ENCODE measurements at places on chromosomes 7 and 10. TPM values are rescaled to one million over a fixed set of nuclear protein-coding genes. Genes with fewer than 3 reads are reported as not detected.

The UPK3B gene
- 3.7 TPM for total RNA-seq

The ZEB1 gene
- total RNA-seq: 187 TPM

The TRIL gene
- 9.7 TPM for total RNA-seq

The CH25H gene
- 8.8 TPM for total RNA-seq

The TACR2 gene
- total RNA-seq: 0.53 TPM

The C10orf62 gene
- not detected for total RNA-seq

The HERPUD2 gene
- 33.8 TPM for total RNA-seq

The LRRD1 gene
- not detected for total RNA-seq

DNA sequence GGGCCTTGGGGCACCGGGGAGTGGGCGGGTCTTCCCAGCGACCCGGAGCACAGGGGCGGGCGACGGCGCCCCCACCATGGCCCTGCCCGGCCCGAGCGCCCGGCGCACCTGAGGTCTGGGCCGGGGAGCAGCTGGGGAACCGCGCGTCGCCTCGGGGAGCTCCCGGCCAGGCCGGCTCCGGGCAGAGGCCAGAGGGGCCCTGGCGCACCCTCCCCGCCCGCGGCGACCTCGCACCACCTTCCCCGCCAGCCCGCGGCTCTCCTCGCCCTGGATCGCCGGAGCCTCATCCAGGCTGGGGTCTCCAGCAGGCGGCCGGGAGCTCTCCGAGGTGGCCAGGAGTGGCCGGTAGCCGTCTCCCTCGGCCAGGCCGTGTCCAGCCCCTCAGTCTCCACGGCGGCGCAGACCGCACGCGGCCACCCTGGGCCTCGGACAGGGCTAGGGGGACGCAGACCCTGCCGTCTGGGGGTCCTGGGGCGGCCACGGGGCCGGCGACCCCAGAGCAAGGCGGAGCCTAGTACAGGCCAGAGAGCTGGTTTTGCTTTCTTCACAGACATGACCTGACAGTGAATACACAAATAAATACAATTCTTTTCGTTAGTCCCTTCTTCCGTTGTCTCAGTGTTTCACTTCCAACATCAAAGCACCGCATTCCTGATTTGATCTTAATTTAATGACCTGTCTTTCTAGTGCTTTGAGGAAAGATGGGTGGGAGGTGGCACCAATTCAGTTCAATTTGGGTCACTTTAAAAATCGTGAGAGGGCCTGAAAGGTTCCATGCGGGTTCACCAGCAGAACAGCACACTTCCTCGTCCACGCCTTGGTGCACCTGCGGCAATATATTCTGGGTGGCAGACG, 356.9 kb downstream of the DNAJB6 start:
- peak; percentile 51 for DNase-seq

DNA sequence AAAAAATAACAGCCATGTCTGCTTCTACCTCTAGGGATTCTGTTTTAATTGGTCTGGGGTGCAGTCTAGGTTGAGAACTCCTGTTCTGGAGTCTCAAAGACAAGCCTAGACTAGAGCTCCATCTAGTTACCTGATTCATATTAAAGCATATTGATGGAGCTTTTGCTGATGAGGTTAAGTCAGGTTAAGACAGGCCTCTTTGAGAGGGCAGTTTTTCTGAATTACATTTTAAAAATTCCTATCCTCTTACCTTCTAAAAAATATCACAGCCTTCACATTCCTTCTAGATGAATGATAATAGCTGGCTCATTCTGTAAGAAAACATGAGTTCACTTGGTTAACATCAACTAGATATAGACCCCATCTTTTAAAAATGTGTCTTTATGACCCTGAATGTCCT, 28.9 kb downstream of the MGAM start:
- no peak for DNase-seq

DNA sequence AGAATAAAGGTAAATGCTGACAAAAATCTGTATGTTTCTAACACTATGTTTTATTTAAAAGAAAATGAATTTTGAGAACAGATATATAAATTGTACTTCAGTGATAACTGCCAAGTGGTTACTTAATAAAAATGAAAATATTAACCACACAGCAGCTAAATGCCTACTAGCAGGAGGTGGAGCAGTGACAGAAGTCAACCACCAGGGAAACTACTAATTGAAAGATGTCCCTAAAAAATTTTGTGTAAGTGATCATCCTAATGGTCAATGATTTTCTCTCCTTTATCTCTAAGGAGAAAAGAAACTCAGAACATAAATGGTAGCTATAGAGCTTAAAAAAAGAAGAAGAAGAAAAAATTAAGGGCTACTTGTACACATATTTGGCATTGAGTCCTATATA, 22.9 kb downstream of the WNT16 start:
- DNase-seq: no peak

- no peak for DNase-seq
Observed at GRCh38 chr10:114301951-114302710, 63.1 kb downstream of the VWA2 start.

- DNase-seq: peak; percentile 83
Observed at GRCh38 chr10:114550756-114551635, 107.1 kb downstream of the ABLIM1 start.

GRCh38 chr10:124647421-124648130, 96.6 kb downstream of the FAM53B start:
- no peak for DNase-seq

- DNase-seq: no peak
Observed at GRCh38 chr10:56266120-56266519, 94.9 kb downstream of the ZWINT start.

- DNase-seq: no peak
Observed at GRCh38 chr7:155224116-155224811, 73.4 kb upstream of the INSIG1 start.

DNA sequence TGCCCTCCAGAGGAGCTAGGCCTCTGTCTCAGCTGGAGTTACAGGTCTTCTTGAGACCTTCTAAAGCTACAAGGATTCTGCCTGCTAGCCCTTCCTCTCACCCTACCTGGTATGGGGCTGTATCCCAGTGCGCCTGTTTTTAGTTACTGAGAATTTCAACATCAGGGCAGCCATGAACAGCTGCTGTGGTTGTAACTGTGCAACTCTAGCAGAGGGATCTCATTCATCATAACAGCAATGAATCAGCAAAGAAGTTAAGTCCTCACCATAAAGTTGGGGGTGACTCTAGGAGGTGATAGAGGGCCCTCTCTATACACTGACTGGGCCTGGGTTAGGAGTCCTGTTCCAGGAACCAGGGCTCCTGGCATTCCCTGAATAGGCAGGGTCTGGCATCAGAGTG, 14.0 kb upstream of the CDH23 start:
- DNase-seq: no peak

DNA sequence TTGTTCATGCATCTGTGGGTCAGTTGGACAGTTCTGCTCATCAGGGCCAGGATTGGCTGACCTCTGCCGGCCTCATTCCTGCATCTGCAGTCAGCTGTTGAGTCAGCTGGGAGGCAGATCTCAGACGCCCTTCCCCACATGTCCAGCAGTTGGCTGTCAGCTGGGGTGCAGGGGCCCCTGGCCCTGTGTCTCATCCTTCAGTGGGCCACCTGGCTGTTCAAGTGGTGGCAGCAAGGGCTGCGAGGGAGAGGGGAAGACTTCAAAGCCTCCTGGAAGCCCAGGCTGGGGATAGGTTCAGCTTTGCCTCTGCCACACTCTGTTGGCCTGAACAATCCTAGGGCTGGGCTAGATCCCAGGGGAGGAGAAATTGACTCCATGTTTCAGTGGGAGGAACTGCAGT, 33.2 kb downstream of the TACR2 start:
- DNase-seq: no peak

DNA sequence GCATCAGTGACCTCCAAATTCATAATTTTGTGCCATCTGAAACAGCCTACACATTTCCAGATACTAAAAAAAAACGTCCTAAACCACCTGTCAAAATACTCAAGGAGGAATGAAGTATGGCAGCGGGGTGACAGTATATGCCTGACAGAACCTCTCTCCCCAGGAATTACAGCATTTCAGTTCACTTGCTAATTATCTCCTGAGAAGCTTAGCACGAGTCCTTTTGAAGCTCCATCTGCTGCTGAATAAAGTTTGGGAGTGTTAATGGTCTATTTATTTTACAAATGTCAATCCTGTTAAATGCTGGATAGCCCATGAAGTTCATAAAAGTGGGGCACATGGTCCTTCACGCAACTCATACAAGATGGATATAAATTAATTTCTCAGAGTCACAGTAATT, 29.4 kb upstream of the ANLN start:
- DNase-seq: no peak

DNA sequence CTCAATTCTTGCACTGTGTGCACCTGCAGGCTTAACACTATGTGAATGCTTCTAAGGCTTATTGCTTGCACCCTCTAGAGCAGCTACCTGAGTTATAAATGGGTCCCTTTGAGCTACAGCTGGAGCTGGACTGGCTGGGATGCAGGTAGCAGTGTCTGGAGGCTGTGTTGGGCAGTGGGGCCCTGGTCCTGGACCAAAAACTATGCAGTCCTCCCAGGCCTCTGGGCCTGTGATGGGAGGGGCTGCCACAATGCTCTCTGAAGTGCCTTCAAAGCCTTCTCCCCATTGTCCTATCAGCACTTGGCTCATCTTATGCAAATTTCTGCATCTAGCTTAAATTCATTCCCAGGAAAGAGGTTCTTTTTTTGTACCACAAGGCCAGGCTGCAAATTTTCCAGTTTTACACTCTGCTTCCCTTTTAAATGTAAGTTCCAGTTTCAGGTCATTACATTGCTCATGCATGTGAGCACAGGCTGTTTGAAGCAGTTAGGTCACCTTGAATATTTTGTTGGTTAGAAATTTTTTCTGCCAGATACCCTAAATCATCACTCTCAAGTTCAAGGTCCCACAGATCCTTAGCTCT, 26.0 kb downstream of the KBTBD2 start:
- DNase-seq: no peak

DNA sequence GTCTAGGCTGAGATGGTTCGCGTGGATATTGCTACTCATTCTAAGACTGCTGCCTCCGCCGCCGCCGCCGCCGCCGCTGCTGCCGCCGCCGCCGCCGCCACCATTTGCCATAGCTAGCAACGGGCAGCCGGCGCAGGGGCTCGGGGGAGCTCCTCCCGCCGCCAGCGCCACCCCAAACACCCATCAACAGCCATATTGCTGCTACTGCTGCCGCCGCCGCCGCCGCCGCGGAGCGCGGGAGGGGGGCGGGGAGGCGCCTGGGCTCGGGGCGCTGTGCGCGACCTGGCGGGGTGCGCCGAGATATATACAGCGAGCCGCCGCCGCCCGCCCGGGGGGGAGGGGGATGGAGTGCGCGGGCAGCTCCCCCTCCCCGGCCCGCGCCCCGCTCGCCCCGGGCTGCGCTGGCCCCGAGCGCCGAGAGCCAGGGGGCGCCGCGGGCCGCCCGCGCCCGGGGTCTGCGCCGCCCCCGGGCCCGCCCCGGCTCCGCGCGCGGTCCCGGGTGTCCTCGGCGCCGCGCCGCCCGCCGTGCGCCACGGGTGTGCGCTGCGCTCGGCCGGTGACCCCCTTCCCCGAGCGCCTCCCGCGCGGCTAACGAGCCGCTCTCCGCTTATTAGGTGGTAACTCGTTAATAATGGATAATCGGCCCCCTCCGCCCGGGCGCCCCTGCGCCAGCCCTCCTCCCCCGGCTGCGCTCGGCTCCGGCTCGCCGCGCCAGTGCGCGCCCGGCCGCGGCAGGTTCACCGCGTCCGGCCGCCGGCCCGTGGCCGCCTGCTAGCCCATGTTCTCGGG, at the start of gene KCNMA1:
Gene KCNMA1 (minus strand): TSS at position 277 of the 789 bp plus-strand sequence.
- DNase-seq: no peak

DNA sequence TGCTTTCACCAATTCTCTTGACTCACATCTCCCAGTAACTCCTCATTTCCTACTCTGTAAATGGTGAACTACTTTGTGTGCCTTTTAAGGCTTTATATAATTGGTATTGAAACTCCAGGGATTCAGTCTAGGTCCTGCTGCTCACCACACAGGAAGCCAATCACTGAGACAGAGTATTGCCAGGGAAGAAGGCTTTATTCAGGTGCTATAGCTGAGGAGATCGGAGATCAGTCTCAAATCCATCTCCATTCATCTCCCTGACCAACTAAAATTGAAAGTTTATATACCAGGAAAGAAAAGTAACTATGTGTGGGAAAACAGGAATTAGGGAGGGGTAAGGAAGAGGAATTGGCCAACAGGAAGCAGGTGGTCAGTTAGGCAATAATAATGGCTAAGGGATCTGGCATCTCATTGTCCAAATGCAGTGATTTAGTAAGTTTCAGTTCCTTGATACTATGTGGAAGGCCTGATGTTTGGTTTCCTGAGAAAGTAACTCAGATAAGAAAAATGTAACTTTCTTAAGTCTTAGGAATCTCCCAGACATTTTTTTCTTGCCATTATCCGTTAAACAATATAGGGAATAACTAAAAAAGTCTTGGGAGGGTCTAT, 10.2 kb upstream of the SDHAF3 start:
- DNase-seq: no peak

- no peak for DNase-seq
Observed at GRCh38 chr10:102457591-102458150, 6.3 kb upstream of the C10orf95 start.

DNA sequence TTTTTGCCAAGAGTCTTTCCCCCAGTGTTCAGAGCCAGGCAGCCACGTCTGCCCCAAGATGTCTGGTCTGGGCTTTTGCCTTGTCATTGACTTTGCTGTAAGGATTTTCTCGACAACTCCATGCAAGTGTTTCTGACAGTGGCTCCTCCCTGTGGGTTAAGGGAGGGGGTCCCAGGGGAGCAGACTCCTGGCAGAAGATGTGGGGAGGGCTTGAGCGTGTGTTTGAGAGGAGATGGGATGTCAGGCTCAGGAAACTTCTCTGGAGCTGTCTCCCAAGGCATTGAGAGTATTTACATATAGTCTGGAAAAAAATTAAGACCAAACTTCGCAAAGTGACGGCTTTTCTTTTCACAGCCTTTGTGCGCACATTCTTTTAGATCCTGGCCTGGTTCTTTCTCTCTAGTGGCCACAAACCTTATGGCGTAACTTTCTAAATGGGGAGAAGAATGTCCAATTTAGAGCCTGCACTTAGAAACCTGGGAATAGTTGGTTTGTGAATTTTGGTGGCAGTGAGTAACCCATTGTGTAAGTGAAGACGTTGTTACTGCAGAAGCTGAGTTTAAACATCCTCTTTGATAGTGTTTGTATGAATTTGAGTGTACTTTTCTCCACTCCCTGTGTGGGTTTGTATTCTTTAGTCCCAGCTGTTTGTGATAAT, 201.5 kb downstream of the LRMDA start:
- DNase-seq: no peak

DNA sequence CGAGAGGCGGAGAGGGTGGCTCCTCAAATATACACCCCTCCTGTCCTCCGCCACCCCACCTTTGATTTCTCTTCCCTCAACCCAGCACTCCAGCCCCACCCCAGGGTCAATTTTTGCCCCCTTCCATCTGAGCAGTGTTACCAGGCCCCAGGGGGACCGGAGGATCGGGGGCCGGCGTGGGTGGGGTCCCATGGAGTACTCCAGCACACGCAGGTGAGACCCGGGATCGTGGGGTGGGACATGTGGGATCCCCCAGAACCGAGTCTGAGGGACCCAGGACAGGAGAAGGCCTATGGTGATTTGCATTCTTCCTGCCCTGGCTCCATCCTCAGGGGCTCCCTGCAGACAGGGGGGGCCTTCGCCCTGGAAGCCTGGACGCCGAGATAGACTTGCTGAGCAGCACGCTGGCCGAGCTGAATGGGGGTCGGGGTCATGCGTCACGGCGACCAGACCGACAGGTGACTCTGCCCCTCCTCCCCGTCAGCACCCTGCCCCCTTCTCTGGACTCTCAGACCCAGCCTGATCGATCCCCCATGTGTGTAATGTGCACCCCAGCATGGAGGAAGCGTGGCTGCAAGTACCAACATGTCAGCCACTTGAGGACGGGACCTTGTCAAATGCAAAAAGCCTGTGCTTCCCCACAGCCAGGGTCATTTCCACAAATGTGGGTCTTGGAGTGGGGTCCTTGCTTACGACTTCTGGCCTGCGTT, 744 bp downstream of the TRIP6 start:
- no peak for DNase-seq
